ENCODE measurements at places on chromosomes 1 and 21. TPM values are rescaled to one million over a fixed set of nuclear protein-coding genes. Genes with fewer than 3 reads are reported as not detected.

DNA sequence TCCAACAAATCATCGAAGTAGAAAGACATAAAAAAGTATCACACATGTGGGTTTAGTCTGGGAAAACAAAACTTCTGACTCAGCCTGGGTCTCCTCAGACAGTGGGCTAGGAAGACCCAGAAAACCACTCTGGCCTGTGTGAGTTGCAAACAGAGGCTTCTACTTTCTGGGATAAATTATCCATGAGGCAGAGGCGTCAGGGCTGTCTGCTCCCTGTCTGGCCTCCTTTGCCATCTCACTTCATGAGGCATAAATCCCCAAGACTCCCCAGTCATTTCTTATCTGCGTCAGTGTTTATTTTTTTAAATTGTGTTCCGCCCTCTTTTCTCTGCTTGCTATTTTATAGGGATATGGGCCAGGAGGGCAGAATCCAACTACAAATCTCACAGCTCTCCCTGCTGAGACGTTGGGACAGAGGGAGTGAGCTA, 80.6 kb upstream of the TRABD2B start:
- ATAC-seq, result peak; percentile 79

DNA sequence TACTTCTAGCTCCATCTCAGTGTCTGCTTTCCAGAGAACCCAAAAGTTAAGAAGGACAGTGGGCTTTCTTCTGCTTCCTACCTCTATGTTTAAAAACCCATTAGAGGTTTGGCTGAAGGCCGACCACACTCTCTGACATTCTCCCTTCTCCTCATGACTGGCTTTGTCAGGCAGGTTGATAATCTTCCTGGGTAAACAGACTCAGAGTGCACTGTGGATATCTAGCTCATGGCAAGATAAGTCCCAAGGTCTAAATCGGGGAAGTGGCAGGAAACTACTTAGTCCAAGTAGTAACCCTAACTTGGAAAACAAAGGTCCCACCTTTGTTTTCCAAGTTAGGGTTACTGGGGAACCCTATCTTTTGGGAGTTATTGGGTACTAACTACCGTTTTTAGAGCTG, 161.9 kb upstream of the SPAG17 start:
- ATAC-seq, result no peak

DNA sequence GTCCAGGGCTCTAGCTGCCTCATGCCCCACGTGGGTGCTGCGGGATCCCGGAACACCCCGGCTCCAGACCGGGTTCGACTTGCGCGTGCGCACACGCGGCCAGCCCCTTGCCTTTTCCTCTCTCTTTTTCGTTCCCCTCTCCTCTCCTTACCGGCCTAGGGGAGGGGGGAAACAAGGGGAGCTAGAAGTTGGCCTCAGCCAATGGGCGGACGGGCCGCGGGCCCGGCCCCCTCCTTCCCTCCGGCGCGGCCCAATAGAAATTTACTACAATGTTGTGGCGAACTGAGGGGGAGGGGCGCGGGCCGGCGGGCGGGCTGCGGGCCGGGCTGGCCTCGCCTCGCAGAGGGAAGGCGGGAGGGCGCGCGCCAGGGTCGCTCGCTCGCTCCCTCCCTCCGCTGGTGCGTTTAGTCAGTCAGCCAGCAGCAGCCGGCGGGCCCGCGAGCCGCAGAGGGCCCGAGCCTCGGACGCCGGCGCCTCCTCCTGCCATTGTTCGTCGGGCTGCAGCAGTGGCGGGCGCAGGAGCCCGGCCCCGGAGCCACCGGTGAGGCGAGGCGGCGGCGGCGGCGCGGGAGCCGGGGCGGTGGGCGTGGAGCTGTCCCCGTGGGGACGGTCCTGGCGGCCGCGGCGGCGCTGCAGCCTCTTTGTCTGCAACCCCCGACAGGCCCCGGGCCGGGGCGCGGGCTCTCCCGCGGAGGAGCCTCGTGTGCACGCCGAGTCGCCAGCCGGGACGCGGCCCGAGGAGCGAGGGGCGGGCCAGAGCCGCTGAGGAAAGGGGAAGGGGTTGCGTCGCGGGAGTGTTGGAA, at the start of gene EPB41:
EPB41 (plus strand) TSS at position 342 of the 803 bp plus-strand sequence. CDS start 72,869 bp downstream, outside the sequence.
- ATAC-seq, result peak; percentile 90

GRCh38 chr1:210635108-210635507, 306.4 kb downstream of the HHAT start:
- ATAC-seq, result peak; percentile 24

- ATAC-seq, result no peak
Observed at GRCh38 chr1:39154553-39155421, 49.7 kb upstream of the MACF1 start.

GRCh38 chr1:45407629-45408287, 67.5 kb upstream of the MUTYH start:
- ATAC-seq, result no peak

- no peak for ATAC-seq
Observed at GRCh38 chr1:102840741-102841140, 267.6 kb downstream of the COL11A1 start.

GRCh38 chr1:21332554-21333311, 42.5 kb upstream of the ECE1 start:
- ATAC-seq, result peak; percentile 63

- ATAC-seq, result no peak
Observed at GRCh38 chr1:1627261-1627828, 4.6 kb upstream of the MMP23B start.

DNA sequence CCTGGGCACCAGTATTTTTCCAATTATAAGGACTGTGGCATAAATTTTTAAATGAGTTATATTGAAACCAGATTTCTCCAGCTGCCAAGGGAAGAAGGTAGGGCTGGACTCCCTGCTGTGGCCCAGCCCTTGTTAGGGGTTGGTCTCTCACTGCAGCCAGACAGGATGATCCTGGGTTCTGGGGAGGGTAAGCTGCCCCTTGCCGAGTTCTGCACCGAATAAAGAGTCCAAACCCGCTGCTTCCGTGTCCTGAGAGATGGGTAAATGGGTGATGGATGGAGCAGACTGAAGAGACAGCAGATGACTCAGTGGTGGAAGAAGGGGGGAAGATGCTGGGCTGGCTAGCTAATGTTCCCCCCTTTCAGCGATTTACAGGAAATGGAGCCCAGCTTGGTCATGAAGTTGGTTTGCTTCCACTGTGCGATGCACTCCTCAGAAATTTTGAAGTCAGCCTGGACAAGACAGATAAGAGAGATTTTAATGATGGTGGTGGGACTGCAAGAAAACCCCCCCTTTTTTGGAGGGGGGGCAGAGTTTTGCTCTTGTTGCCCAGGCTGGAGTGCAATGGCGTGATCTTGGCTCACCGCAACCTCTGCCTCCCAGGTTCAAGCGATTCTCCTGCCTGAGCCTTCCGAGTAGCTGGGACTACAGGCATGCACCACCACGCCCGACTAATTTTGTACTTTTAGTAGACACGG, 41.4 kb downstream of the YARS1 start:
- ATAC-seq, result no peak

DNA sequence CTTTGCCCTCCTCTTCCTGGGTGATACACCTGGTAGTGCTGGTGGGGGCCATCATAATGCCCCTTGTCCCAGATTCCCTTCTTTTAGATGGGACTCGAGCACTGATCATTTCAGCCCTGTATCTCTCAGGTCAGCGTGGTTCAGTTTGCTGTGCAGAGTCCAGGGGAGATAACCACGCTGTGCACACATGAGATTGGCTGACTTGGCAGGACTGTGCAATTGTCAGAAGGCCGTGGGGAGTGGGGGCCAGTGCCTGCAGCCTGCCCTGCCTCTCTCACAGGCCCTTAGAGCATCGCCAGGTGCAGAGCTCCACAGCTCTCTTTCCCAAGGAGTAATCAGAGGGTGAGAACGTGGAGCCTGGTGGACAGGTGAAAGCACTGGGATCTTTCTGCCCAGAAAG, 15.2 kb downstream of the EPHX1 start:
- peak; percentile 26 for ATAC-seq

- ATAC-seq, result no peak
Observed at GRCh38 chr1:82337635-82338034, 536.9 kb downstream of the ADGRL2 start.

DNA sequence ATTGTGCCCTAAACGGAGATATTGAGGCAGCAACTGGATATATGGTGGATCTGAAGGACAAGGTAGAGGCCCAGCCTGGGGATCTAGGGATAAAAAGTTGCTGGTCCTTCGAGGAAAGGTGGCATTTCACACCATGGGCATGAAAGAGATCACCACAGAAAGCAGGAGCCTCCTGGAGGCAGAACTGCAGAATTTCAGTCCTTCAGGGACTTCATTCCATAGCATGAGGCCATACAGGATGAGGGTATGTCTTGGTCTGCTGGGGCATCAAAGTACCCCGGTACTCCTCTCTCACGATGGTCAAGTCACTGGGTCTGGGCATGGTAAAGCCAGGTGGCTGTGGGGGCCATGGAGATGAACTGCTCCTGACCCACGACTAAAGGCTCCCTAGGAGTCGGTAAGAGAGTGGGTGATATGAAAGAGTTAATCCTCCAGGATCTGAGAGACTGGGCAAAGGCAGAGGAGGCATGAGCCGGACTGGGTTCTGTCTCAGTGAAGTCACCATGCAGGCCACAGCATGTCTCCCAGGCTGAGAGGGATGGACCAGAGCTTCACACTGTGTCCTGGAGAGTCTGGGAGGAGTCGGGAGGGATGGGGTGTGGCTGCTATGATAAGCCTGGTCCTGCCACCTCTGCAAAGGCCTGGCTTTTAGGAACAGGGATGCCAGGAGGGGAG, 5.8 kb upstream of the SPRR5 start:
- ATAC-seq, result no peak

- ATAC-seq, result no peak
Observed at GRCh38 chr1:112285316-112285715, 110.7 kb upstream of the CTTNBP2NL start.

JTB gene
- 113 TPM for total RNA-seq

TCHH gene
- total RNA-seq, result 0.22 TPM

OR10J1 gene
- 0.26 TPM for total RNA-seq
